NCI-H510A treated with DMSO at 0.1 percent for 48 hours (cell line): ENCODE measurements at places on chromosomes 1 and 21.

GRCh38 chr21:25759573-25759972 is 24.8 kb downstream of the GABPA start:
- no peak for DNase-seq

- no peak for DNase-seq
Measured at GRCh38 chr1:155003227-155003765, 694 bp downstream of the ZBTB7B start.

GRCh38 chr1:112344754-112345423 is 51.1 kb upstream of the CTTNBP2NL start:
- no peak for DNase-seq

- no peak for DNase-seq
Measured at GRCh38 chr1:160971618-160972056, 17.0 kb upstream of the ITLN2 start.

DNA sequence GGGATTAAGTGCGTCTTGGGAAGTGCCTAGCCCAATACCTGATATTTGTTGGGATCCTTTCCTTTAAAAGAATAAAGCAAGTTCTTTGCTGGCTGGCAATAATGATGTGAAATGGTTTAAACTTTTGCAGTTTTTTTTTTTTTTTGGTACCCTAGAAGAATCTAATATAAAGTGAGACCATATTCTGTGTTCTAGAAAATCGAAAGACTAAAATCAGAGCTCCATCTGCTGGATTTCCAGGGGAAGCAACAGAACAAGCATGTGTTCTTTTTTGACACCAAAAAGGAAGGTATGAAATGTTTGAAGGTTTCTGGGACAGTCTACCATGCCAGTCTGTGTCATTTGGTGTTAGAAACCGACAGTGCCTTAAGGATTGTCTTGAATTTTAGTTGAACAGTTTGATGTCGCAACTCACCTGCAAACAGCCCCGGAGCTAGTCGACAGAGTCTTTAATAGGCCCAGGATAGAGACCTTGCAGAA is 6.4 kb downstream of the UTP11 start:
- DNase-seq, result peak; percentile 89

- DNase-seq, result no peak
Measured at GRCh38 chr1:6511561-6512244, 20.2 kb upstream of the PLEKHG5 start.

- DNase-seq, result peak; percentile 19
Measured at GRCh38 chr1:22711591-22712501, 1.2 kb downstream of the EPHB2 start.

GRCh38 chr1:5990913-5991312 is 1.3 kb downstream of the NPHP4 start:
- DNase-seq, result no peak

GRCh38 chr1:86356247-86356646 is 39.9 kb downstream of the ODF2L start:
- no peak for DNase-seq

DNA sequence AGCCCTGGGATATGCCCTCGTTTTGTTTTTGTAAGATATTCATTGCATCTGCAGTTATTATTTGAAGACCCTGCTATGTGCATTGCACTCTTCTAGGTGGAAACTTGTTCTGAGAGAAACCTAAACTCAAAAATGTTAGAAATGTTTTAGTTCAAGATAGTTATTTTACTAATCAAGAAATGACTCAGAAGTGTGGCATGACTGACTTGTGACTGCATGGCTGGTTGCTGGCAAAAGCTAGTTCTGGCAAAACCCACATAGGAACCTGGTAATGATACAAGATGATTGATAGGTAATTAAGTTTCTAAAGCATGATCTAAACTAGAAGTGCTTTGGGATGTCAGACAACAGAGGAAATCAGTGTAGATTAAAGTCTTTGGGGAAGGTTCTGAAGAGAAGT is 33.8 kb upstream of the NFASC start:
- no peak for DNase-seq
